ENCODE measurements at places on chromosomes 6 and 20.

- DNase-seq, result no peak
Measured at GRCh38 chr6:71476371-71476770, 187.8 kb downstream of the OGFRL1 start.

GRCh38 chr6:112183271-112183671 lies 71.1 kb downstream of the LAMA4 start:
- no peak for DNase-seq

DNA sequence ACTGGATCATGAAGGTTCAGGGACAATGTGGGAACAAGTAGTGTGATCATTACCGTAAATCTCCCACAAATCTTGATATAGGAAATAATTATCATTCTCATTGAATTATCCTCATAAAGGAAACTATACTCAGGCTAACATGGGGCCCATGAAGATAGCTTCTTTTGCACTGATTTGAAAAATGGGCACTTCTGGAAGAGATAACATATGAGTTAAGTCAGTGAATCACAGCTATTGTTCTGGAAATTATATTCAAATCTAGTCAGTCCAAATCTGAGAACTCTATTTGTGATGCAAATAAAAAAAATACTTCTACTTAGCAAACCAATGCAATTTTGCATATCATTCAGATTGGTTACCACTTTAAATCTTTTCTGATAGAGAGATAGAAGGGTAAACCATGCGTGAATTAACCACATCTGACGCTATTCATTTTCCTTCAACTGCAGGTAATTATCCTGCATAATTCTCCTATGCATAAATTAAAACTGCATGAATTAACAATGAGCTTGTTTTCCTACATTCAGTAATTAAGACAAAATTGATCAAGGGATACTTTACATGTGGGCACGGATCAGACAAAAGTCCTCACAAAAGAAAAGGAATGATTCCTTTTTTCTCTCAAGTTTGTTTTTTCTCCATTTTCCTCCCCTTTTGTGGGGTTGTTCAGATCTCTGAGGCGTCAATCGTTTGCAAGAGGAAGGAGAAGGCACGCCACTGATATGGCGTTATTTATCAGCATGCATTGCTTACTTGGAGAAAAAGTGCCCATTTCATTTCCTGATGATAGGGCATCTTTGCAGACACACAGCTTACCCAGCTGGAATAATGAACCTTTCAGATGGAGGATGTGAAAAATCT lies 36.4 kb downstream of the RIPOR2 start:
- DNase-seq, result no peak

- DNase-seq, result no peak
Measured at GRCh38 chr6:15790116-15790515, 127.3 kb upstream of the DTNBP1 start.

- DNase-seq, result no peak
Measured at GRCh38 chr6:54011277-54011648, 100.0 kb upstream of the MLIP start.

GRCh38 chr6:107877968-107878367 lies 53.9 kb upstream of the SCML4 start:
- no peak for DNase-seq

GRCh38 chr6:7270320-7271204 lies 42.4 kb downstream of the SSR1 start:
- DNase-seq, result no peak

DNA sequence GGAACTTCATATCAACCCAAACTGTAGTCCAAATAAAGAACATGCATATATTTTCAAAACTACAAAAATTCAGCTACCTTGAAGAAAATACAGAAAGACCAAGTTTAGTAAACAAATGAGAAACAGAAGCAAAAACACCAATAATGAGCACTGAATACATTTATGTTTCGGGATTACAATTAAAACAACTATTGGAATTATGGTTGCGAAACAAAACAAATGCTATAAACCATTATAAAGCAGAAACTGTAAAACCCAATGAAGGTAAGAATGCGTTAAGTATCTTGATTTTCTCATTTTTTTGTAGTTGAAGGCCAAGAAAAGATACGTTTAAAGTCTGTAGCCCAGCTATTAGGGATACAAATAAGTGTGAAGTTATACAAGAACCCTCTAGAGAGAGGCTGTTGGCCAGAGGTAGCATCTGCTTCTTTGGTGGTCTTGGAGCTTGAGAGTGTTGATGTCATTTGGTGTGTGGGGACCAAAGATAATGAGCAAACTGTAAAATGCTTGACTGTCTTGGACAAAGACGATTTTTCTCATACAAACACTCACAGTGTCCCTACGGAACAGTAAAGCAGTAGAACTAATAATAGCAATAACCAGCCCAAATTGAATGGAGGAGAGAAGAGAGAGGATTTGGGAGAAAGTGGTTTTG lies 111.5 kb downstream of the PRND start:
- DNase-seq, result no peak

GRCh38 chr6:44682987-44683779 lies 295.7 kb downstream of the CDC5L start:
- no peak for DNase-seq

GRCh38 chr20:2606507-2607006 lies 45.9 kb upstream of the NOP56 start:
- no peak for DNase-seq

DNA sequence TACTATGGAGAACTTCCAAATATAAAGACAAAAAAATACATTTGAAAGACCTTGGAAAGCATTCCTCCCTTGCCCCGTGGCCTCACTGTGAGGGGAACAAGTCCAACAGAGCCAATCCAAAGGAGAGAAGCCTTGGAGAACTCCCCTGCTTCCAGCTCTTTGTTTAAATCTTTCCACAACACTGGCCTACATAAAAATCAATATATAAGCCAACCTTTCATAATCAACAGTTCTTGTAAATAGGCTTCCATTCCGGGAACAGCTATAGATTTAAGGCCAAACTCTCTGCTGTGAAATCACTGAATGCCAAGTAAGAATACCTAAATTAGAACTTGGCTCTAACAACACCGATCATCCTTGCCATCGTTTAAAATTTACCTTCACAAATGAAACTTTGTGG lies 242.1 kb downstream of the HACE1 start:
- no peak for DNase-seq

DNA sequence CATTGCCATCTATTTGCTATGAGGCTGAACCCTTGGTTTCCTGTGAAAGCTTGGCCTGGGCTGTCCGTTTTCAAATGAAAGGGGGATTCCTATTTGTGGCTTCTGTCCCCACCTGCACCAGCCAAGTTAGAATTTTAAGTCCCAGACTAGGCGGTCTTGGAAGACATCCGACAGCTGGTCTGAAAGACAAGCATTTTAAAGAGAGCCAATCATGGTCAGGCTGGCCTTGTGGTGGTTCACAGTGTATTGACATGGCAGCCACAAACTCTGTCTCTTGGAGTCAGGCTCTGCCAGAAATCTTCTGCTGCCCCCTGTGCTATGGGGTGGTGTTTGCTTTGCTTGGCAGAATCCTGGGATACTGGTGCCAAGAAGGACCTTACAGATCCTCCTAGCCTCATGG lies 319.2 kb upstream of the MOCS1 start:
- no peak for DNase-seq

DNA sequence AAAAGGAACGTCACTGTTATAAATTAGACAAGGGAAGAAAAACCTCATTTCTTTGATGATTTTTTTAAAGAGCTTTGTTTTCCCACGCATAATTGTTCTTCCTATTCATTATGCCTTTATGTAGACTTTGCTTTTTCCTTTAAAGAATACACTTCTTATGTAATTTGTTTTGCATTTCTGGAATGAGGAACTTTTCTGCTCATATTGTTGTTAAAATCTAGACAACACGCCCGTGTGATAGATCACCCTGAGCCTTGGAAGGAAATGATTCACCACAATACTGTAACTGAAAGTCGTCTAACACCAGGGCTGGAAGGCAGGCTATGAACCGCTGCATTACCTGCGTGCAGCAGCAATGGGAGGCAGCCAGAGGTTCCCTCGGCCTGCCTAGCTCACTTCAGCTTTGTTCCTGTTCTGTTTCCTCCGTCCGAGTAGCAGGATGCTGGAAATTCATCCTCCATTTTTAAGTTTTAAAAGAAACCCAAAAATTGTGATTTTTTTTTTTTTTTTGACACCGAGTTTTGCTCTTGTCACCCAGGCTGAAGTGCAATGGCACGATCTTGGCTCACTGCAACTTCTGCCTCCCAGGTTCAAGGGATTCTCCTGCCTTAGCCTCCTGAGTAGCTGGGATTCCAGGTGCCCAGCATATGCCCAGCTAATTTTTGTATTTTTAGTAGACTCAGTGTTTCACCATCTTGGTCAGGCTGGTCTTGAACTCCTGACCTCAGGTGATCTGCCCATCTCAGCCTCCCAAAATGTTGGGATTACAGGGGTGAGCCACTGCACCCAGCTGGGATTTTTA lies 49.6 kb upstream of the ZNF217 start:
- peak; percentile 35 for DNase-seq

DNA sequence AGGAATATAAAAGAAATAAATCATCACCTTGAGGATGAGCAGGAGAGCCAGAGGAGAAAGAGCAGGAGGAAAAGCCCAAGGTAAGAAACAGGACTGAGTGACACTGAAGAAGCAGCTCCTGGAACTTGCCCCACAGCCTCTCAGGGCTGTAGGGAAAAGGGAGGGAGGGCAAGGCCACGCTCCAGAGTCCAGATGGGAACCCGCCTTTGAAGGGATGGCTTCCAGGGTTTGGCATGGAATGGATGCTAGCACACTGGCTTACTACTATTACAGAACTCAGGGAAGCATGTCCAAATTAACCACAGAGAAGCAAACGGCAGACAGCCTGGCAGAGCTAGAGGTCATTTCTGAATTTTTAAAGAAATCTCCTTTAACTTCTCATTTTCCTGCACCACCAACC lies 26.8 kb downstream of the RALGAPA2 start:
- DNase-seq, result no peak

GRCh38 chr20:36549942-36550789 lies 8.8 kb downstream of the MYL9 start:
- DNase-seq, result no peak

- no peak for DNase-seq
Measured at GRCh38 chr20:21141825-21142224, 15.9 kb downstream of the KIZ start.

DNA sequence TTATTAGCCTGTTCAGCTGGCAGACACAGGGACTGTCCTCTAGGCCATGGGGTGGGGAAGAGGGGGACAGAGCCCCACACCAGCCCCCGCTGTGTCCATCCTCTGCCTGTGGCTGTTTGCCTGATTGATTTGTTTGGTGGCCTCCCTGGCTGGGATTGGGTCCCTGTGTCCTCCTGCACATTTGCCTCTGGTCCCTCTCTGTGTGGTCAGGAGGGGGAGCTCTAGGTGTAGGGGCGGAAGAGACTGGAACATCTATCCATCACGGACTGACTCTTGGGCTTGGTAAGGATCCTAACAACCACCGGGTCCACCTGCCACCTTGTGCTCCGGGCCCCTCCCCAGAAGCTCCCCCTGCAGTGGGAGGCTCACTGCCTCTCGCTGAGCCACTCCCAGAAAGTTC lies 38.4 kb upstream of the CCDC167 start:
- DNase-seq, result no peak

GRCh38 chr20:23582293-23582692 lies 14.0 kb upstream of the CST9L start:
- no peak for DNase-seq

GRCh38 chr6:165662749-165663376 lies at the start of gene PDE10A:
Gene PDE10A, minus strand, starts transcription at chr6:165663241. Its CDS starts 430 bp downstream, at chr6:165662811.
- no peak for DNase-seq

- DNase-seq, result no peak
Measured at GRCh38 chr6:136956590-136957544, 34.8 kb downstream of the SLC35D3 start.

GRCh38 chr6:141413196-141413595 lies 719.5 kb upstream of the GJE1 start:
- DNase-seq, result no peak

DNA sequence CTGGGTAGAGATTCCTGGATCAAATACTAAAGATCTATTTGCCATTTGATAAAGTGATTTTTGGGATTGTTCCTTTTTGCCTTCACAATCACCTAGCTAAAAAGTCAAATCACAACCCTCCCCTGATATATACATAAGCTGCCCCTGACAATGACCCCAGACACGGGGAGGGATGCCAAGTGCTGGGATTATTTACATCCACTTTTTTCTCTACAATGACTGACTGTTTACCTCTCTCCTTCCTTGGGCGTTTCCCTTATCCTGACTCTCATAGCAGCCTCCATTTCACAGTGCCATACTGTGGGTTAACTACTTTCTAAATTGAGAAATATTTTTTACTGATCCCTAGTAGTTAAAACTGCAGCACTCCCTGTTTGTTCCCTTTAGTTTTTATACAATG lies 150.8 kb upstream of the TMEM170B start:
- no peak for DNase-seq

DNA sequence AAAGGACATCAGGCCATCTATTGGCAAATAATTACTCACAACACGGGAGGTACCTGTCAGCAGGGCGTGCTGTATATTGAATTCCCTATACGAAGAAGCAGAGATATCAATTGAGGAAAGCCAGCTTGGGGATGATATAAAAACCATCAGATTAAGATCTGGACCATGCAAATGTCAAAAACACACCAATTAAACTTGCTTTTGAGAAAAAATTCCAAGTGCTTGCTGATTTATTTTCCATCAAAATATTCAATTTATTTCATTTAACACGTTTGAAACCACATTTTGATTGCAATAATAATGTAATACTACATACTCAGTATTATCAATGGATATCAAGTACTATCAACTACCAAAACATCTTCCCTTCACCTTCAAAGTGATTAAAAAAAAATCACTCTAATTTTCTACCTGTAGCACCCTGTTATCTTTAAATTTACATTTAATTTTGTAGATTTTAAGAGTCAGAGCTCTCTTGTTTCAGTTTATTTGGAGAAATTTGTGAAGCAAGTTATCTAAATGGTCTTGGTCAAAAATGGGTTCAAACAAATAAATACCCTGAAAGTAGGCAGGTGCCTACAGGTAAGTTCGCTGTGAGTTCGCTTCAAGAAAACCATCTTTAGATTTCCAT lies 6.8 kb upstream of the TBX18 start:
- DNase-seq, result no peak

GRCh38 chr6:166761801-166762200 lies 134.8 kb upstream of the RPS6KA2 start:
- no peak for DNase-seq

DNA sequence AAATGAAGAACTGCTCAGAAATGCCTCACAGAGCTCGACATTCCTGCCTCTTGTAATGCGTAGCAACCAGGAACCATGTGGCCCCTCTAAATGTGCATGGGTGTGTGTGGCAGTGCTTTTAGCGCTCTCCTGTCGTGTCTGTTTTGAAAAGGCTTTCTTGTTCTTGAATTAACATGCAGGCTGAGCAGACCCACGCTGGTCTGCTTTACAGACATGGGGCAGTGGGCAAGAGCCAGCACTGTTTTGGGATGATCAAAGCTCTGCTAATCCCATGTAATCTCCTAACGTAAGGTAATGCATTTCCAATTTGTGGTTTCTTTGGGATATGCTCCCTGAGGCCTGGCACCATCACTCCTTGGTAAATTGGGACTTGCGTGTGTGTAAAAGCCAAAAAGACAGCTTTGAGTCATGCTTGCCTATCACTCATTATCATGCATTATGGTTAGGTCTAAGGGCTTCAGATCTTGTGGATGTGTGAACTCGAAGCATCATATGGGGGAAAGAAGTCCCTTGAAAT lies 11.8 kb downstream of the RIPOR2 start:
- no peak for DNase-seq

GRCh38 chr20:61065853-61066252 lies 186.2 kb upstream of the CDH4 start:
- DNase-seq, result no peak

- DNase-seq, result no peak
Measured at GRCh38 chr20:61949363-61949713, 116.3 kb downstream of the TAF4 start.
